ENCODE measurements at places on chromosomes 11 and 22.

DNA sequence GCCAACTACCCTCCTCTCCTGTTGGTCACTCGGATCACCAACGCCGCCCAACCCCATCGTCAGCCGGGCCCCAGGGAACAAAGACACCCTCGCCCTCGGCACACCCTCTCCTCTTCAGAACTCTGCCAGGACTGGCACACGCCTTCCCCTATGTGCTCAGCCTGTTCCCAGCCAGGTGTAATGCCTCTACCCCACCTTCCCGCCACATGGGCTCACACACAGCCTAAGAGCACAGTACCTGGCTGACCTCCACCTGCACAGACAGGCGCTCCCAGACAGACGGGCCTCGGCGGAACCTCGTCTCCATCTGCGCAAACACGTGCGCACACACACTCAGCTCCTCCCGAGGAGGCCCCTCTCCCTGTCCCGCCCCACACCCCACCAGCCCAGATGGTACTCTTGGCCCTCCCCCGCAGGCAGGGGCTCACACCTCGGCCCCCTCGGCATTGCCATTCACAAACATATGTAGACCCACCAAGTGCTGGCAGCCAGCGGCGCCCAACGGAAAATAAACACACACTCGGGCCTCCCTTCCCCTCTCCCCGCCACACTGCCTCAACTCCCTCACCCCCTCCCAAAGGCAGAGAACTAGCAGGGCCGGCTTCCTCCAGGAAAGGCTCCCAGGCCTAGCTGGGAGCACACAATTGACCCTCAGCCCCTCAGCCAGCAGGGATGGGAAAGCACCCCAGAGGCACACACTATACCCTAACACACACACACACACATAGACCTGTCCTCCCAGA lies 8.5 kb downstream of the ELFN2 start:
- no peak overlapping the region for H3K27ac ChIP-seq
- DNase-seq: no peak
- peaks cover 59% of the 10 kb centered on the region for H3K27me3 ChIP-seq

- peaks cover 23% of the 10 kb centered on the region for H3K27me3 ChIP-seq
- no peaks in the 10 kb centered on the region for H3K36me3 ChIP-seq
- H3K27ac ChIP-seq: no peak overlapping the region
- DNase-seq: no peak
- H3K4me3 ChIP-seq: no peak overlapping the region
- no peaks in the 10 kb centered on the region for H3K4me1 ChIP-seq
Measured at GRCh38 chr11:86782742-86783141, 17.6 kb upstream of the PRSS23 start.

DNA sequence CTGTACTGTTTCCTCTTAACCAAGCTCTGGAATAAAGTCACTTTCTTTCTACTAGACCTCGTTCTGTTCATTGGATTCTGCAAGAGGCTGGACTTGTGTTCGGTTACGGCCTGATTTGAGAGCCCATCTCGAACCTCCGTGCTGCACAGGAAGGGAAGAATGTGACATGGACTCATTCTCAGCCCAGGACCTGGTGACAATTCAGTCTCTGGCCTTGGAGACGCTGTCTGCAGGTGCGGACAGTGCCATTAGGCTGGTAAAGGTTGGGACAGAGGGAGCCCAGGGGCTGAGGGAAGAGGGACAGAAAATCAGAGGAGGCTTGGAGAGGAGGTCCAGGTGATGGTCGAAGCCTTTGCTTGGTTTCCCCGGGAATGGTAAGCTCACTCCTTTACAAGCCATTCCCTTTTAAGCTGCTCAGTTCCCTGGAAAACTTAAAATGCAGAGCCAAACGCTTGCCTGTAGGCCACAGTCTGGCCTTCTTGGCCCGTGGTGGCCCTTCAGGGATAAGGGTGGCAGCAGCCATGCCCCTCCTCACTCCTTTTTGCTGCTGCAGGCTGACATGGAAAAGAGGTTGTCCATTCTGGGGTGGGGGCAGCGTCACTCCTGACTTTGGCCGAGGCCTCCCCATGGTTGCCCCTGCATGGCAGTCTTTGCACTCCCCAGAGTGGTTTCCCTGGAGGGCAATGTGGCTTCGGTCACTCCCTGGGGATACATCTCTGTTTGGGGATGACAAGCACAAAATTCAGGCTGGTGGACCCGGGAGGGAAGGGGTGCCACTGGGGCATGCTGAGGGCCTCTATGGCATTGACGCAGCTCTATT lies 52.3 kb downstream of the SHISAL1 start:
- no peak overlapping the region for H3K4me3 ChIP-seq
- no peak for DNase-seq
- H3K27ac ChIP-seq: no peak overlapping the region
- H3K27me3 ChIP-seq: peaks cover 12% of the 10 kb centered on the region
- H3K36me3 ChIP-seq: peaks cover 3% of the 10 kb centered on the region

DNA sequence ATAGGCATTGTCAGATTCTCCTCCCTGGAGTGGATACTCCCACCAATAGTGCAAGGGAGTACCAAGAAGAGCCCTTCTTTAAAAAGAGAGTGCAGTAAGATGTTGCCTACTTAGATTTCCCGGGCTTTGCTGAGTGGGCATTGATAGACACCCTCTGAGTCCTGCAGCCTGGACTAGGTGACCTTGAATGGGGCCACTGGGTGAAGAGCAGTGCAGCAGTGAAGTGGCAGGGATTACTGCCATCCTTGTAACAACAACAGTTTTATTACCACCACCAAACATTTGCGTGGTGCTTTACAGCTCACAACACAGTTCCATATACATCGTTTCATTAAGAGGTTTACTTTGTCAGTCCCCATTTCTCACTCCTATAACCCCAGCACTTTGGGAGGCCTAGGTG lies 59.4 kb downstream of the MICAL2 start:
- peaks cover 2% of the 10 kb centered on the region for H3K36me3 ChIP-seq
- H3K4me1 ChIP-seq: no peaks in the 10 kb centered on the region
- no peak overlapping the region for H3K4me3 ChIP-seq
- no peaks in the 10 kb centered on the region for H3K27me3 ChIP-seq

DNA sequence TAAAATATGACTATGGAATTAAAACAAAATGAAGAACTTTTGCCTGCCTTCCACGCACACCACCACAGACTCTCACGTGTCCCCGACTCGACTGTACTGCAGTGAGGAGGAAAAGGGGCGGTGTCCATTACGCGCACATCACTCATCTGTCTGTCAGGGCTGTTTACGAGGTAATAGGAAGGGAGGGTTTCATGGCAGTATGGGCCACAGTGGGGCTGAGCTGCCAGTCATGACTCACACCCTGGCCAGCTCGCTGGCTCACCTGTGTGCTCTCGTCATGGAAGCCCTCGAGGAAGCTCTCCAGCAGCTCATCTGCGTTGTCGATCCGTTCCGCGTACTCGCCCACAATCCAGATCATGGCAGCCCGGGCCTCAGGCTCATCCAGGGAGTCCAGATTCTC lies 33.5 kb upstream of the RASL10A start:
- peak overlapping the region; percentile 11 for H3K27ac ChIP-seq
- no peaks in the 10 kb centered on the region for H3K4me1 ChIP-seq
- no peak for DNase-seq
- H3K27me3 ChIP-seq: no peaks in the 10 kb centered on the region
- H3K4me3 ChIP-seq: no peak overlapping the region

DNA sequence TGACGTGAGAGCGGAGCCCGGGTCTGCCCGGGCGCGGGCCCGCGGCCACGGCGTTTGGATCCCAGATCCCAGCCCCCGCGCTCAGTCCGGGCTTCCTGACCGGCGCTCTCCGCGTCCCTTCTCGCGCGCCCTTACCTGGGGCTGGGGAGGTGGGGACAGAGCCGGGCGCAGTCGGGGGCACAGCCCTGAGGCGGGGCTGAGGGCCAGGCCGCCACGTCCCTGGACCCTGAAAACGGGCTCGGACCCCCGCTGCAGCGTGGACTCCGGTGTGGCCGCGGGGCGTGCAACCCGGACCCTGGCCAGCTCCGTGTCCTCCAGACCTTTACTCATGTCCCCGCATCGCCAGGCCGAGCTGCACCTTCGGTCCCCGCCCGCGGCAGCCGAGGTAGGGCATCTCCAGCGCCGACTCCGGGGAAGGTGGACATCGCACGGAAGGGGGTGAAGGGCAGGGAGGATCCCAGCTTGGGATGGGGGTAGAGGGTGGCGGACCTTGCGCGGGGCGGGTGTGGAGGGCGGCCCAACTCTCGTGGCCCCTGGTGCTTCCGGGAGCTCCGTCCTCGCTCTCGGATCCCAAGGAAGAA lies 9.9 kb upstream of the AIFM3 start:
- H3K36me3 ChIP-seq: peaks cover 22% of the 10 kb centered on the region
- peaks cover 34% of the 10 kb centered on the region for H3K27me3 ChIP-seq
- H3K27ac ChIP-seq: no peak overlapping the region
- peak overlapping the region; percentile 65 for H3K4me3 ChIP-seq
- DNase-seq: no peak

GRCh38 chr11:34176751-34177209 lies 71.4 kb downstream of the NAT10 start:
- peaks cover 6% of the 10 kb centered on the region for H3K4me1 ChIP-seq
- H3K36me3 ChIP-seq: peaks cover 2% of the 10 kb centered on the region
- no peak for DNase-seq

DNA sequence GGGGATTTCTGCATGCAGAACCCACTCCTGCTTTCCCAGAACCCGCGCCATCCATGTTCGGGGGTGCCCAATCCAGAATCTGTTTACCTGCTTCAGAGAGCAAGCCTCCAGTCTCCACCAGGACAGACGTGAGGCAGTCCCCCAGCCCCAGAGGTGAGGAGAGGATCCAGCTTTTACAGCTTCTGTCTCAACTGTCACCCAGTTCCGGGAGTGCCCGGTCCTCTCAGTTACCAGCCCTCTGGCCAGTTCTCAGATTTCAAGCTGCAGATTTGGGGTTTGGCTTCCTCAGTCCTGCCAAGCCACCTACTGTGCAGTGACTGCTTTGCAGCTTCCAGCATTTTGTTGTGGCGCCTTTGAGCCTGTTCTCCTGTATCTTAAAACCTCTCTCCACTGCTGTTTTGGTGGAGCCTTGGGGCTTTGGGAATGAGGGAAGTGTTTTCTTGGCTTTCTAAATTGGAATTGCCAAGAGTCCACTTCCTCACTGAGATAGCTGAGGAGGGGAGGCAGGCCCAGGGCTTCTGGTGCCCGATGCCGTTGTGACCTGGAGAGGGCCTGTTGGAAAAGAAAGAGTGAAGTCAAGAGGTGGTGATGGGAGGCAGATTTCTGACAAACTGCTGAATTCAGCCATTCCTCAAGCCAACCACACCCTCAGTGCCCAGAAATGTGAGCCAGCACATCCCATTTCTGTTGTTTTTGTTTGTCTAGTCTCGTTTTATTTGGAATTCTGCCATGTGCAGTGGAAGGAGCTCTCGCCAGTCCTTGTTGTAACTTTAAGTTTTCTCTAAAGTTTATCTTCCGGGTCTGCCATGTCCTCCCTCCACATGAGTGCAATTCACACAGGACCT lies 513.4 kb downstream of the TBC1D22A start:
- no peak for DNase-seq
- no peak overlapping the region for H3K27ac ChIP-seq
- peaks cover 2% of the 10 kb centered on the region for H3K36me3 ChIP-seq

GRCh38 chr11:61698173-61698948 lies 18.2 kb downstream of the DAGLA start:
- H3K4me3 ChIP-seq: peak overlapping the region; percentile 22
- peak overlapping the region; percentile 74 for H3K27ac ChIP-seq
- peaks cover 11% of the 10 kb centered on the region for H3K36me3 ChIP-seq
- H3K27me3 ChIP-seq: no peaks in the 10 kb centered on the region
- peaks cover 16% of the 10 kb centered on the region for H3K4me1 ChIP-seq

DNA sequence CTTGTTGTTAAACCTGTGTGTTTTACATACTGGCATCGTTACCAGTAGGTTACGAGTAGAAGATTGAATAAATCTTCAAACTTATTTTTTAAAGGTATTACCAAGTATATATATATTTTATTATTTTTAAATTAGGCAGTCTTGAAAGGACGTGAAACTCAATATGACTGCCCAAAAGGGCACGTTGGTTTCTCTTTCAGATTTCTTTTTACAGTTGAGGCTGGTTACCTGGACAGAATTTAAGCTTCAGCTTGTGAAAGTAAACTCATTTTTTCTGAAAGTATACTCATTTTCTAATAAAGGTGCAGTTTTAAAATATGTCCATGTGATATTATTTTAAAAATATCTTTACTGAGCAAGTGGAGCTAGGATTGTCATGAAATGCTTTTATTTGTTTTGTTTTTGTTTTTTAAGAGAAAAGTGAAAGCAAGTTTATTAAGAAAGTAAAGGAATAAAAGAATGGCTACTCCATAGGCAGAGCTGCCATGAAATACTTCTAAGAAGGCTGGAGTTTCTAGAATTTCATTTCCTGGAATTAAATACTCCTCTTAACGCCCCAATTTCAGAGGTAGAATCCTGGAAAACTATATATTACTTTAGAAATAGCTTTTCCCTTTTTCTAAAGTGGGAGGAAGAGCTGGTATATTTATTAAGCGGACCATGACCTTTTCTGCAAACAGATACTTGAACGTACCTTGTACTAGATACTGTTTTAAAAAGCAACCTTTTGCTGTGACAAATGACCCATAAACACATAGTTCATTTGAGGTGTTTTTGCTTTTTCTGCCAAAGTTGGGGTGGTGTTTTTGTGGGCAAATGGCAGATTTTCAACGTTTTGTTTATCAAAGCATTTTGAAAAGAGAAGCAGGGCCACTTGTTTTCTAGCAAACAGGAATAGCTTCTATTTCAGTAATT lies 1.9 kb downstream of the FBXO7 start:
- DNase-seq: no peak
- H3K4me1 ChIP-seq: peaks cover 29% of the 10 kb centered on the region
- H3K36me3 ChIP-seq: peaks cover 32% of the 10 kb centered on the region
- H3K27me3 ChIP-seq: no peaks in the 10 kb centered on the region
- no peak overlapping the region for H3K4me3 ChIP-seq

GRCh38 chr11:59849129-59849528 lies 3.8 kb upstream of the CBLIF start:
- no peak overlapping the region for H3K27ac ChIP-seq
- no peaks in the 10 kb centered on the region for H3K36me3 ChIP-seq
- H3K27me3 ChIP-seq: peaks cover 10% of the 10 kb centered on the region
- H3K4me1 ChIP-seq: no peaks in the 10 kb centered on the region
- DNase-seq: no peak

Measured in effector memory CD8-positive, alpha-beta T cell (primary cell).